Activated T-helper 1 cell treated with anti-CD3 and anti-CD28 coated beads, Interleukin-12 subunit alpha, Interleukin-12 subunit beta, Interleukin-2, Interleukin-4 antibody, amounts not matched to agents 30 ng/mL and 10 ng/mL and 1 ng/mL, durations not matched to agents 14 hours and 24 hours and 36 hours (primary cell): ENCODE measurements at places on chromosomes 4 and X.
A peak's percentile ranks its signal among the peaks of the same experiment; 100 is the strongest.

- no peak overlapping the region for H3K4me3 ChIP-seq
- no peak for DNase-seq
- no peaks in the 10 kb centered on the region for H3K36me3 ChIP-seq
- H3K27me3 ChIP-seq = no peaks in the 10 kb centered on the region
- H3K4me1 ChIP-seq = no peaks in the 10 kb centered on the region
Measured at GRCh38 chr4:32003548-32003947, 1283.4 kb downstream of the PCDH7 start.

GRCh38 chrX:155334486-155335336, at the start of gene CLIC2:
Gene CLIC2 (minus strand): TSS chrX:155334614. CDS start chrX:155334427, 187 bp downstream.
- DNase-seq = no peak
- no peaks in the 10 kb centered on the region for H3K36me3 ChIP-seq
- H3K4me1 ChIP-seq = peaks cover 5% of the 10 kb centered on the region
- peak within 1 kb of the TSS; percentile 18 for H3K27ac ChIP-seq
- H3K4me3 ChIP-seq = no peak within 1 kb of the TSS
- peaks cover 2% of the 10 kb centered on the region for H3K27me3 ChIP-seq

DNA sequence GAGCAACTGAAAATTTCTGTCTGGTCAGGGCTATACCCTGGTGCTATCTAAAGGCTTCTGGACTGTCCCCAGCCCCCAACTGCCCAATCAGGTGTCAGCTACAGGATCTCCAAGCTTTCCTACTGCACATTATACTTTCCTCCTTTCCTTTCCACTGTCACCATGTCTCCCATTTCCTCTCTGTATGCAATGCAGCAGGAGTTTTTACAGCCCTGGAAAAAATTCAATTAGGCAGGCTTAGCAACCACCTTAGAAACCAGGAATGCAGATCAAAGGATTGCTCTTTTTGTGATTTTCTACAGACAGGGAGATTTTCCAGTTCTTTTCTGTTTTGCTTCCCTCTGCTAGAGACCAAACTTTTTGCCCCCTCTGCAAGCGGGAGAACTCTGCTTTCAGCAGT, 6.0 kb upstream of the NAF1 start:
- H3K4me3 ChIP-seq = no peak overlapping the region
- peaks cover 1% of the 10 kb centered on the region for H3K4me1 ChIP-seq
- no peaks in the 10 kb centered on the region for H3K36me3 ChIP-seq
- no peak overlapping the region for H3K27ac ChIP-seq
- DNase-seq = no peak
- peaks cover 12% of the 10 kb centered on the region for H3K27me3 ChIP-seq

GRCh38 chrX:35016051-35016450, 73.5 kb downstream of the FAM47B start:
- DNase-seq = no peak
- H3K4me3 ChIP-seq = no peak overlapping the region
- no peaks in the 10 kb centered on the region for H3K27me3 ChIP-seq
- H3K4me1 ChIP-seq = no peaks in the 10 kb centered on the region
- no peaks in the 10 kb centered on the region for H3K36me3 ChIP-seq

DNA sequence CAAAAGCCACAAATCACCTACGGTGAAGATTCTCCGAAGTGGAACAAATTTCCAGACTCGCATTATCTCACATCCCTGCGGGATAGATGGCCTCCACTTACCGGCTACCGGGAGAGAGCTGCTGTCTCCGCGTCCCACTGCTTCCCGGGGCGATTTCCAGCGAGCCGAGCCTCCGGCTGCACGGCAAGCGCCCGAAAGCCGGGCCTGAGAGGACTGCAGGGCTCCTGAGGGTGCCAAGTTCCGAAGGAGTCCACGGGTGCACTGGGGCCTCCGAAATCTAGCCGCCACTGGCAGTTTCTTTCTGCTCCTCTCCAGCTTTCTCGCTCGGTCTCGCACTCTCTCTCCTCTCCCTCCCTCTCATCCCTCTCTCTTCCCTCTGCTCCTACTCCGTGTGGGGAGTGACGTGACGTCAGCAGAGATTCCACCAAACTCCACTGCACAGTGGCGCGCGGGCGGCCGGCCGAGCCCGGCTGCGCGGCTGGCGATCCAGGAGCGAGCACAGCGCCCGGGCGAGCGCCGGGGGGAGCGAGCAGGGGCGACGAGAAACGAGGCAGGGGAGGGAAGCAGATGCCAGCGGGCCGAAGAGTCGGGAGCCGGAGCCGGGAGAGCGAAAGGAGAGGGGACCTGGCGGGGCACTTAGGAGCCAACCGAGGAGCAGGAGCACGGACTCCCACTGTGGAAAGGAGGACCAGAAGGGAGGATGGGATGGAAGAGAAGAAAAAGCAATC, 14.0 kb upstream of the PITX2 start:
- H3K36me3 ChIP-seq = peaks cover 4% of the 10 kb centered on the region
- H3K27ac ChIP-seq = no peak overlapping the region
- H3K4me1 ChIP-seq = no peaks in the 10 kb centered on the region
